ENCODE measurements at places on chromosomes 2 and 18.

DNA sequence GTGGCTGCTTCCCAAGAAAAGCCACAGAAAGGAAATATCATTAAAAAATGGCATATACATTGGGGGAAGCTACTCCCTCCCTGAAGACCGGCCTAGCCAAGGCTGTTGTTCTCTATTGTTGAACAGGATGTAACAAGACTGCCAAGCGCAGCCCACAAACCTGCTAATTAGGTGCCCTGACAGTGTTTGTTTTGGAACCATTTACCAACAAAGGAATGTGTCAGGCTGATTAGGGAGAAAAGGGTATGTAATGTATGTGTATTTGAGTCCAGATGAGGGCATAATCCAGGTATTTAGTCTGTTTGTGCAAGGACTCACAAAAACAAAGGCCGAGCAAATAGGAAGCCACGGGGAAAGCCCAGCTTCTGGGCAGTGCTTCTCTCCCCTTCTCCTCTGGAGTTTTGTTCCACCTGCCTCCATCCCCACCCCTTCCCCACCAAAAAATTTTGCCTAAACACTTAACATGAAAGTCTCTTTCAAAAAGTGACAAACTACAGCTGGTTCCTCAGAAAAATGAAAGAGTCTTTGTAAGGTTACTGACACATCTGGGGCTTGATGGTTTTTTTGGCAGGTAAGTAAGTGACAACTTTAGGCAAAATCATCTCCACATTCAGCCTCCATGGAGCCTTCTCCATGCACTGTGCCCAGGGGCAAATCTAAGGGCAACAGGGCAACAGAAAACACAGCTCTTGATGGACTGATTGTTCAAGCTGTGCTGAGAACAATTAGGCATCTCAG is 78.3 kb upstream of the FZD5 start:
- no peak for DNase-seq

DNA sequence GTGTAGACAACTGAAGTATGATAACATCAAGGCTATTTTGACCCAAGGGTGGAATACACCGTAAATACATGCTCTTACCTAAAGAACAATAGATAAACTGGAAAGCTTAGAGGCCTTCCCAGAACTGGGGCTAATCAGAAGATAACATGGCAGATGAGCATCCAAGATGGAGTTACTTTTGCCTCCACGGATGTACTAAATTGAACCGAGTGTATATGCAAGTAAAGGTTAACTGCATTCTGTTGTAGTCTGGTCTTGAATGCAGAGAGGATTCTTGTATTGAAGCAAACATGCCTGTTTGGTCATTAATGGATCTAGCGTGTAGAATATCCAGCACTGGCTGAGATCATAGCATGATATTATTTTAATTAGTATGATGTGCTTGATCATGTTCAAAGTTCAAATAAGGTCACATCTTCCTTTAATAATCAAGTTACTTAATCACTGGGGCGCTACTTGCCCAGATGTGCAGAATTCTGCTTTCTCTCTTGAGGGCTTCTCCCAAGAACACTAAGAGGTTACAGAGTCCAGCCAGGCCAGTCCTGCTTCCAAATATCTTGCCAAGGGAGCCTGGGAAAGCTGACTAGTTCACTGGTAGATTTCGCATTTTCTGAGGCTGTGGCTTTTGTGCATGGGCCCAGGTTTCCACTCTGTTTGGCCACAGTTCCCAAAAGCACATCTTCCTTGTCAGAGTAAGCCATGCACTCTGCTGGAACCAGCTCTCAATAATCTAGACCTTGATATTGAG is 37.5 kb upstream of the ACSL3 start:
- DNase-seq: no peak

DNA sequence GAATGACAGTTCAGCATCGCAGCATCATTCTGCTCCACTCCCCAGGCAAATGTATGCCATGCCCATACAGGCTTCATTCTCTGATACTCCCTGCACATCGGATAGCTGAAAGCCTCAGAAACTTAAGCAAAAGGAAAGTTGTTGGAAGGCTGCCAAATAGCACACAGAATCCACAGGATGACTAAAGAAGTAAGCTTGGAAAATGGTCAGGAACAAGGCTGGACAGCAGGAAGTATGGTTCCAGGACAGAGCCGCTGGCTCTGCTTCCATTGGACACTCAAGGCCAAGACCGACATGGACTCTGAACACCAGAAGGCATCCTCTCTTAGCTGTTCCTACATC is 256.5 kb downstream of the CDH20 start:
- DNase-seq: no peak

DNA sequence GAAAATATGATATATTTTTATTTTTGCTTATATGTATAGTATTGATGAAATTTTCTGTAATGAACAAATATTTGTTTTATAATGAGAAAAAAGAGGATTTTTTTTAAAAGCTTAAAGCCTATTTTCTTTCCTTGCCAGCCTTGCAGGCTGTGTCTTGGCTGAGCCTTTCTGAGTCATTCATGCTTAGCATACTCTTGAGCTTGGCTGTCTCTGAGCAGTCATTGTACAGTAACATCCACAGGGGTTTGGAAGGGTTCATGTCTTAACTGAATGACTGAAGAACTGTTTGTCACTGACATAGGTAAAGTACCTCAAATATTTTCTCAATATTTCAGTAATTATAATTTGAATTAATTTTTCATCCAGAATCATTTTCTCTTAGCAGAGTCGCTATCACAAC is 49.3 kb downstream of the GPR39 start:
- DNase-seq: no peak

- no peak for DNase-seq
Measured at GRCh38 chr2:25972049-25972823, 10.1 kb downstream of the KIF3C start.

All from stimulated activated CD4-positive, alpha-beta T cell treated with anti-CD3 and anti-CD28 coated beads, Interleukin-15, amount 100 ng/mL, for 24 hours (primary cell).